ENCODE measurements at places on chromosomes 5 and 9.

DNA sequence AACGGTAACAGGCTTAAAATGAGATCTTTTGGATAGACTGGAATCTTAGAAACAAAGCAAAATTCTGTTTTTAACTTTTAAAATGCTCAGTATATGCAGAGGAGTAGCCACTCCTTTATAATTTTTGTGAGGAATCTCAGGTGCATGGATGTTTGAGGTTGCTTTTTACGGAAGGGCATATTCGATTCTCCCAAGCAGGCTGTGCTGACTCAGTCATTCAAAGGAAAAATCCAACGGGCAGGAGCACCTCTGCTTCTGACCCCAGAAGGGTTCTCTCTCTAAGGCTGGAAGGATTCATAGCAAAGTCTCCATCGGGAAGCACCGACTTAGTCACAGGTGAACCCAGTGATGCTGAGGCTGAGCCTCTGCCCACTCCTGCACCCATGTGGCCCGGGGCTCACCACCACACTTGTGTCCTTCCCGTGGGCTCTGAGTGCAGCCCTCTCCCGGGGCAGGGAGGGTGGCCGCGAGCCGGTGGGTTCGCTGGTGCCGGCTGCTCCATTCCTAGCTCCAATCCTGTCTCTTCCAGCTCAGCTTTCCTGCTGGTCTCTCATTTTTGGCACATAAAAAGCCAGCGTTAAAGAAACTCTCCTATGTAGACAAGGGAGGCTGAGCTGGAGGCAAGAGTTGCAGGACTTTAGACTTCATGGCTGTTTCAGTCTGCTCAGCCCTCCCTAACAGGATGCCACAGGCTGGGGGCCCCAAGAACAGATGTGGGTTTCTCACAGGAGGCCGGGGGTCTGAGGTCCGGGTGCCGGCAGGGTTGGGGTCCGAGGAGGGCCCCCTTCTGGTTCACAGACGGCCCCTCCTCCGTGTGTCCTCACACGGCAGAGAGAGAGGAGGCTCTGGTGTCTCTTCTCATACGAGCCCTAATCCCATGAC, 135.6 kb upstream of the LPCAT1 start:
- no peak for DNase-seq

- no peak for DNase-seq
Observed at GRCh38 chr5:38463634-38464521, 92.6 kb downstream of the LIFR start.

DNA sequence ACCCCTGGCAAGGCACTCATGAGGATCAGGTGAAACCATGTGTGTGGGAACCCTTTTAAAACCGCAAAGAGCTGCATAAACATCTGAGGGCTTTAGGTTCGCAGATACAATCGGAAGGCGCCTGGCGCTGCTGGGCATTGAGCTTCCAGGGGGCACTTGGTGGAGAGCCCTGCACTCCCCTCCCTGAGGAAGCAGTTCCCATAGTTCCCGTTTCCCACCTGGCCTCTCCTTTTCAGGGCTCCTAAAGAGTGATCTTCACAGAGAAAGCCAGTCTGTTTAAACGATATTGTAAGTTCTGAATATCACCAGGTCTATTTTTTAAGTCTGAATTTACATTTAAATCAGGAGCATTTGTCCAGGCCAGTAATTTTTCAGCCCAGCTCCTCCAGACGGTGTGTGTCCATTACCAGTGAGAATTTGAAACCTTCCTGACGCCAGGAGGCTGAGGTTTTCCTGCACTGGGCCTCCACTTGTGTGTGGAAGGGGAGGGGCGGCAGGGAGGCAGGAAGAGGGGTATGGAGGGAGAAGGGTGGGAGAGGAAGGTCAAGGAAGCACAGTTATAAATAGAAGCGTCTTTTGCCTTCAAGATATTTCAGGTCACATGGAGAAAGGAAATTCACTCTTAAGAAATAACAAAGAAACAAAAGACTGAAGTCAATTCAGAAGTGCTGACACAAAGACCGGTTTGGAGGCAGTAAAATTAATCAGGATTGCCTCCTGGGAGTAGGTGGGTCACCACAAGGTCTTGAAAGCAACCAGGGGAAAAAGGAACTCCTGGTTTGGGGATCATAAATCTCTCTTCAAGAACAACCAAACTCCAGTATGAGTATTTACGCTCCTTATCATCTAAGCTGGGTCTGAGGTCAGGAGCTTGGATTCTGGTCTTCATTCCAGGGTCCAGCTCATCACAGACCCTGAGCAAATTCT, 14.3 kb upstream of the MGAT1 start:
- no peak for DNase-seq

GRCh38 chr5:170141636-170142035, 35.9 kb downstream of the FOXI1 start:
- no peak for DNase-seq

DNA sequence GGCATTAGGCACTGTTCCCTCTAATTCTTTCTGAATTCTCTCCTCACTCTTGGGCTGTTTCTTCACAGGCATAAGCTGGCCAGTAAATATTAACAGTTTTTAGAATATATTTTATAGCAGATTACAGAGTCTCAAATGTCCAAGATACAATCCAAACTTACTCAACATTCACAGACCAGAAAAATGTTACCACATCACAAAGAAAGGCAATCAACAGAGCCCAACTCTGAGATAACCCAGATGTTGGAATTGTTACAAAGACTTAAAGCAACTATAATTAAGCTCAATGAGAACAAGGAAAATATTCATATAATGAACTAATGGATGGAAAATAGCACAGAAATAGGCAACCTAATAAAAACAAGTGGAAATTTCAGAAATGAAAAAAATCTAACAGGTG, 401.1 kb upstream of the RGMB start:
- DNase-seq = no peak

DNA sequence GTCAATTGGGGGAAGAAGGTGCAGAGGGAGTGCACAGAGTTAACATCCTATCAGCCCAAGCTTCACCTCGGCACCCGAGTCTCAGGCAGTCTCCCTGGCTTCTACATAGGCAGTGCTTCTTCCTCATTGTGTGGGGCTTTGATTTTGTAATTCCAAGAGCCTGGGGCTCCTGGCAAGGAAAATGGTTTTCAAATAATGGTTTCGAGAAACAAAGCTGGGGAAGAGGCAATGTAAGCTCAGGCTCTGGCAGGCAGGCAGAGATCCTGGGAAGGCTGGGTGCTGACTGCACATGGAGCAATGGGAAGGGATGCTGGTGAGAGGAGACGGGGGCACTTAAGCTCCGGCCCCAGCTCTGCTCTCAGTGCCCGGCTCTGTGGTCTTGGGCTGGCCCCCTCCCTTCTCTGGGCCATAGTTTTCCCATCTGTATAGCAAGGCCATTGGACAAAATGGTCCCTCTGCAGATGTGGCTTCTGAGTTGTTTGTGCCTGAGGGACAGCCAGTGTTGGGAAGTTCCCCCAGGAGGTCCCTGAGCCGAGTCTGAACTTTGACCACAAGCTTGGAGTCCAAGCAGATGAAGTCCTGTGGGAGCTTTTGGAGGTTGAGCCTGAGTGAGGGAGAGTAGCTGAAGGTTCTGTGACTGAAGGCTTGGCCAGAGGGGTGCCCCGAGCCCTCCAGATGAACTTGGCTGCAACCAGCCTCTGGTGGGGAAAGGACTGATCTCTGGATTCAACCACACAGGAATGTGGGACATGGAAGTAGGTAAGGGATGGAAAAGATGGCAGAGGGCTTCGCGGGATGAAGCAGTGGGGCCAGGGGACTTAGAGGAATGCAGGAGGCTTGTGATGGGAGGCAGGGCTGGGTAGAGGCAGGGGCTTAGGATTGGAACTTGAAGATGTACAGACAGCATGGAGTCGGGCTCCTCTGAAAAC, 28.5 kb upstream of the IL17B start:
- DNase-seq = no peak

DNA sequence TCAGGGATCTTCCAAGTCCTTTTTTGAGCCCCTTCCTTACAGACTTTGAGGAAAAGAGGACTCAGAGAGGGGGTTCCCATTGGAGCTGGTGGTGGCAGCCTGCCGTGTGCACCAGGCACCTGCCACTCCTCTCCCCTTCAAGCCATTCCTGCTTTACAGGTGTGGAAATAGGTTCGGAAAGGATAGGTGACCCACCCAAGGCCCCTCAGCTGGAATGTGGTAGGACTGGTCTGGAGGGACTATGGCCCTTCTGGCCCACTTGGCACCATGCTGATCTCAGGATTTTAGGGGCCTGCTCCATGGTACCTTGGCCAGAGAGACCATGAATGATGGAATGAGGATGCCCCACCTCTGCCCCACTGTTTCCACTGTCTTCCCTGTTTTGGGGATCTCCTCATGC, 1.4 kb downstream of the GALNT12 start:
- no peak for DNase-seq

DNA sequence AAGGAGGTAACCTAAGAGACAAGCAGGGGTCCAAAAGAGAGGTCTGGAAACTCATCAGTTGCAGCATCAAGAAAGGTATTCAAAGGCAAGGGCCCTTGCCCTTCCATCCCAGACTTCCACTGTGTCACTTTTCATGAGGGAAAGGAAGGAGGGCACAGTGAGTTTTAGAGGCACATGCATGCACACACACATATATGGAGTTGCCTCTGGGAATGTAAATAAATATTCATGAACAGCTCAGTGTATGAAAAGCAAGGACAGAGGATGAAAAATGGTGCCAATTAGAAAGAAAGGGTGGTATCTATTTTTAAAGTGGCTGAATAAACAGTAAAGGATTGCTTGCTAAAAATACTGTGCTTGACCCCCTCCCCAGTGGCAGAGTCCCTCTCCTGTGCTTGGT, 105.3 kb upstream of the LRRTM2 start:
- DNase-seq = no peak

DNA sequence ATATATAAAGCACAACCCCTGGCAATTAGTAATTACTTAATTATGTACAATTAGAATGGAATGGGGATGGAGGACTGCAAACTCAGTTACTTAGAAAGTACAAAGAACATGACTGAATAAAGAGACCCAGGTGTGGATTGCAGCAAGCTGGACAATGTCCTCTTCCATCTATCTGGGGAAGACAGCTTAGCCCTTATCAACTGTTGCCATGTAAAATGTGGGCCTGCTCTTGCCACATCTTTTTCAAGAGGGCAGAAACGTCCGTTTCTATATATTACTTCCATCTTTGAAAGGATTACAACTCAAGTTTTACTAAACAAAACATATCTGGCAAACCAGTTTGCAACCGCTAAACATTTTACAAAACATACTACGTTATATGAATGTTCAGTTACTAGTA, 26.2 kb downstream of the GOLPH3 start:
- no peak for DNase-seq

GRCh38 chr5:78908173-78909061, 76.7 kb downstream of the ARSB start:
- DNase-seq = no peak

- DNase-seq = no peak
Observed at GRCh38 chr5:1291611-1292080, 3.2 kb downstream of the TERT start.

DNA sequence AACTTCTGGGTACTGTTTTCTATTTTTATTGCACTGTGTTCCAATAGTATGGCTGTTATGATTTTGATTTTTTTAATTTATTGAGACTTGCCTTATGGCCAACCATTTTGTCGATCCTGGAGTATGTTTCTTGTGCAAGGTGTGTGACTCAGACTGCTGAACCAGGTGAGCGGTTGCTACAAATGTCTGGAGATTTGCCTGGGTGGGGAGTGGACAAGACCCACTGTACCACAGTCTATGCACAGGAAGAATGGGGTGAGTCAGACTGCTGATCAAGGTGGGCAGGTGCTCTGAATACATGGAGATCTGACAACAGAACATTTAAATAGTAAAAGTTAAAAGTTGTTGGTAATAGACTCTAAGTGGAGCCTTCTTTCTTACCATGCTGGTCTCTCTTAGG, 609.2 kb downstream of the CSNK1G3 start:
- no peak for DNase-seq

DNA sequence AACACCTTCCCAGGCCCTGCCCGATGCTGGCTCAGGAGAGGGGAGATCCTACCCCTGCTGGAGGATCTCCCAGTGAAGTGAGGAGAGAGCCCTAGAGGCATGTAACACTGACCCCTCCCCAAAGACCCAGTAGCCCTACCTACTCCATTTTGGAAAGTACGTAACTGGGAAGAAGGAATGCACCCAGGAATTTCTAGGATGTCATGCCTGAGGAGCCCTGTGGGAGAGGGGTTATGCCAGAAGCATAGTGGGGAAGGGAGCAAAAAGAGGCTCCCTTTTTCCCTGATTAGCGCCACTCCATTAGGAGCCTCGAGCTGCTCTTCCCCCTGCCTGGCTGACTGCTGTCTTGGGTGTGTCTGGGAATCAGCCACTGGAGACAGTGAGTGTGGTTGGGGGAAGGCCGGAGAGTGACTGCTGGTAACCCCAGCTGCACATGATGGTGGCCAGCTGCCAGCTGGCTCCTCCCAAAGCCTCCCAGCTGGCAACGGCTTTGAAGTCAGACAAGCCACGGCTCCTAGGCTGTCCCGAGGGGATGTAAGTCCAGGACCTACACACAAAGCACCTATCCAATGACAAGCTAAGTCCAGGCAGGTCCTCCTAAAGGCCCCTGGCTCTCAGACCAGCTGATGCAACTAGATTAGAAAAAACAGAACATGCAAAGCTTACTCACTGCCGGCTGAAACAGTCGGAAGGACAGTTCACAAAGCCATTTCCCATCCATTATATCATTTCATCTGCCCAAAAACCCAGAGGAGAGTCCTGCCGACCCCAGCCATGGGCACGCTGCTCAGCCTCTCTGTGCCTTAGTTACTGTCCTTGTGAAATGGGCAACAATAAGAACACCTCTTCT, 136.5 kb upstream of the ABCA1 start:
- peak; percentile 73 for DNase-seq

DNA sequence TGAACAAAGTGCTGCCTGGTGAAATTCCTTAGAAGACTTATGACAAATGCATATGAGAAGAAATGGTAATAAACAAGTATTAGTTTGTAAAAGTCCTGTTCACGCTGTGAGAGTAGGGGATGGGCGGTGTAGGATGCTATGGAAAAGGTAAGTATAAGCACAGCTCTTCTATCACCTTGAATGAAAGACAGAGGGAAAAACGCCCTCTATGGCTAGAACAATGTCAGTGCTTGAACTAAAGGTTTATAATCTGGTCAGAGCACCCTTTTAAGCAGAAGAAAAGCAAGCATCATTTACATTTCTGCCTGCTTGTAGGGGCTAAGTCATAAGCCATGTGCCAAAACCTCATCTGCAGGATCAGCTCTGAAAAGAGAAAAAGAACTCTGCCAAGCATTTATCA, 115.2 kb downstream of the LHFPL2 start:
- DNase-seq = no peak

DNA sequence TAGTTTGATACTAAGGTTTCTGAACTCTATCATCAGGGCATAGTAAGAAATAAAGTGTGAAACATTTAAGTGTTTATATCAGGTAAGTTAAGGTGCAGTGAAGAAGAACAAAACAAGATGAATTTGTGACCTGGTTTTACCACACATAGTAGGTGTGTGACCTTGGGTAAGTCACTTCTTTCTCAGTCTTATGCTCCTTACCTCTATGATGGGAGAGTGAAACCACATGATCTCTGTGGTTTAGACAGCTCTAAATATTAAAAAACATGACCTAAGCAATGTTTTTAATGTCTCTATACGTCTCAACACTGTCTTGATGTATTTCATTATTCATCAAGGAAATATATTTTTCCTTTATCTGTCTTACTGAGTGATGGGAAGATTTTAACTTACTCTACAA, 629.6 kb upstream of the DMAC1 start:
- DNase-seq = no peak

DNA sequence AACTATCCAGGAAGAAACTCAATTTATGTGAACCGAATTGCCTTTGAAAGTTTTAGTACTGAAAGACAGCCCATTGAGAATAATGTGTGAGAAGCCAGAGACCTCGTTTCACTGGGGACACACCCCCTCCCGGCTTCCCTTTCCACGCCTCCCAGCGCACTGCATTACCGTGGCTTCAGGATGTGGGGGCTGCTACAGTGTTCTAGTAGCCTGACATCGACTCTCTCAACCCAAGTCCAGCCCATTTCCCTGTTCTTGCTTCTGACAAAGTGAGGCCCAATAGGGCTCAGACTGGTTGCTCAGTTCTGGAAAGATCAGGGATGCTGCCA, 3.5 kb downstream of the PAX5 start:
- no peak for DNase-seq

All from CD4-positive, alpha-beta T cell treated with Interleukin-15 for 1 hour (primary cell).